Left cardiac atrium (tissue), 4 donors: ENCODE measurements at places on chromosomes 1 and 21.

DNA sequence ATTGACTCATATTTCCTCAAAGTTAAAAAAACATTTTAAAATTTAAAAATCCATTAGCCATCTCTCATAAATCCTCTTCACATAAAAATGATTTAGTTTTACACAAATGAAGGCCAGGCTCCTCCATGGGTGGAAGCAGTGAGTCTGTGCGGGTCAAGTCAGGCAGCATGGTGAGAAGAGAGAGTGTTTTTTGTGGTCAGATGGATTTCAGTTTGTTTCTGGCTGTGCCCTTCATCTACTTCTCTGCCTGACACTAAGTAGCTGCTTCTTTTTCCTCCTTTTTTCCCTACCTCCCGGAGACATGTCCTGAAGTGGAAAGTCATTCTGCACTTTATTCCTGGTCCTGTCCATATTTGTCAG lies 10.3 kb downstream of the PLA2G4A start:
- DNase-seq = no peak

GRCh38 chr1:214912127-214912526 lies 170.4 kb upstream of the KCNK2 start:
- DNase-seq = no peak

DNA sequence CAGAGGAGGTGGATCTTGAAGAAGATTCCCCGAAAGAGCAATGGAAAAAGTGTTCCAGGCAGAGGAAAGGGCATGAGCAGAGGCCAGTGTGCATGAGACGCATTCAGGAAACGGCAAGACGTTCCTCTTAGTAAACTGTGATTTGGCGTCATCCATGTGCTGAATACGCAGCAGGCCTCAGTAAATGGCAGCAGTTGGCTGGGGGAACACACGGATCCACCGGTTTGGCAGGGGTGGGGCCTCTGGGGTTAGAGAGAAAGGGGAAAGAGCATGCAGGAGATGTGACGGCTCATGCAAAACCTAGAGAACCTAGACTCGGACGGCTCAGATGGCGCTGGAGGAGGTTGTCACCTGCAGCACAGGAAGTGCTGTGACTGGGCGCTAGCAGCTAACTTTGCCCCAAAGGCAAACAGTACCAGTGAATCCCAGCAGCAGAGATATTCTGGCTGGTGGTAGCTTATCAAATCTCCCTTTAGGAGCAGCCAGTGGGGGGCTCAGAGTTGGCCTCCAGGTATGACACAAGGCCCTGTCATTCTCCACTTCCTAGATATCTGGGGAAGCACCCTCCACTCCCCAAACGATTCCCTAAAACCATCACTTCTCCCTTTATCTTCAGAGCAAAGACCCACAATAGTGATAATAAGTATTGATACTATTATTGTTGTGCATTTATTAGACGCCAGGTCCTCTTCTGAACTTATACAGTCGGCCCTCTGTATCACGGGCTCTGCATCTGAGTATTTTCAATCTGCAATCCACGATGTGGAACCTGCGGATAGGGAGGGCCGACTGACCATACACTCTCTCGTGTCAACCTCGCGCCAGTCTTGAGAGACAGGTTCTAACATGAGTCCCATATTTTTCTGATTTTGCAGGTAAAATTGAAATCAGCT lies 7.6 kb downstream of the LAPTM5 start:
- no peak for DNase-seq

GRCh38 chr21:24705201-24705600 lies 902.1 kb downstream of the MRPL39 start:
- DNase-seq = no peak

GRCh38 chr1:77126307-77126706 lies 92.9 kb downstream of the PIGK start:
- no peak for DNase-seq

DNA sequence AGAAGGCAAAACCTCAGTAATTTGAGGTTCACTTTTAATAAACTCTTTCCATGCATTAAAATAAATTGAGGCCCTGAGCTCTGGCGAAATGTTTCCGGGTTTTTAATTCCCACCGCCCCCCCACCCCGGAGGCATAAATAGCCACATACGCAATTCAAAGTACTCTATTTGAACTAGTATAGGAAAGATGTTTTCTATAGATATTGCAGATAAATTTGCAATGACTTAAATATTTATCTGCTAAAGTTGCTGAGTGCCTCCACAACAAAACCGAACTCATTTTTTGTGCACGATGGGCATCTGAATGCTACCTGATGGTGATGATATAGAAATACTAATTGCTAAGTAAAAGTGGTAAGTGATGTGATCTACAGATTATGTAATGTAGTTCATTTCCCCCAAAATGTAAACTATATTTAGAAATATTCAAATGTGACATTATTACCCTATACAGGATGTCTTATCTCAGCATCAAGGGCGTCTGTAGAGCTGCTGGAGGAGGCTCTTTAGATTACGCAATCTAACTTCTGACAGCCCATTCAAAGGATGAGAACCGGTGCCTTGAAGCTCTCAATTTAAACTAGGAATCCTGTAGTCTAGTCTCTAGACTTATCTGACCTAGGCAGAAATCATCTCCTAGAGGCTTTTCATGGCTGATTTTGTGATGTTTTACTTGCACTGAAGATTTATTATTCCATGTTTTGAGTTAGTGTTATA lies 8.5 kb downstream of the IRF2BP2 start:
- no peak for DNase-seq

DNA sequence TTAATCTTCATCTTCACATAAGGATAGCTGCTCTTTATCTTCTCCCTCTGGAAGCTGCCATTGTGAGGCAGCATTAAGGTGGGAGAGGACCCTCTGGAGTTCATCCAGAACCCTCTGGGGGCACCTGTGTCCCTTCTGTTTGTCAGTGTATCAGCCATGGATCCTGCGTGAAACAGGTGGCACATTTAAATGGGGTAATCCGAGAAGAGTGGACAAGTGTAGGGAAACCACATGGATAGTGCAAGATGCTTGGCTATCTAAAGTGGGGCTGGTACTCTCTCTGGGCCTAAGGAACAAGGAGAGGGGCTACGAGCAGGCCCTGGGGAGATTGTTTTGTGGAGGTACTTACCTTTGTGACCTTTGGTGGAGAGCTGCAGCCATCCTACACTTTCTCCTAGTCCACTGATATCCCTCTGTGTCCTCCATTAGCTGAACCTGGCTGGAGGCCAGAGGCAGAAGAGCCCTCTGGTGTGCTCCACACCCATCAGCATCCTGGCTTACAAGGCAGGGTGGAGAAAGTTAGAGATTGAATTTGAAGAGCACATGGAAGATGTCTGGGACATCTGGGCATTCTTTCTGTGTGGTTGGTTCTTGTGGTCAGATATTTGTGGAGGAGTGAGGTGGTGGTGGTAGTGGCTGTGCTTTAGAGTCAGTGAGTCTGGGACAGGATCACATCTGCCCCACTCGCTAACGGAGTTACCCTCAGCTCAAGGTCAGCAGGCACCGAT lies 117.7 kb downstream of the FGGY start:
- DNase-seq = no peak

GRCh38 chr1:27418326-27419185 lies 26.1 kb downstream of the GPR3 start:
- peak; percentile 73 for DNase-seq

DNA sequence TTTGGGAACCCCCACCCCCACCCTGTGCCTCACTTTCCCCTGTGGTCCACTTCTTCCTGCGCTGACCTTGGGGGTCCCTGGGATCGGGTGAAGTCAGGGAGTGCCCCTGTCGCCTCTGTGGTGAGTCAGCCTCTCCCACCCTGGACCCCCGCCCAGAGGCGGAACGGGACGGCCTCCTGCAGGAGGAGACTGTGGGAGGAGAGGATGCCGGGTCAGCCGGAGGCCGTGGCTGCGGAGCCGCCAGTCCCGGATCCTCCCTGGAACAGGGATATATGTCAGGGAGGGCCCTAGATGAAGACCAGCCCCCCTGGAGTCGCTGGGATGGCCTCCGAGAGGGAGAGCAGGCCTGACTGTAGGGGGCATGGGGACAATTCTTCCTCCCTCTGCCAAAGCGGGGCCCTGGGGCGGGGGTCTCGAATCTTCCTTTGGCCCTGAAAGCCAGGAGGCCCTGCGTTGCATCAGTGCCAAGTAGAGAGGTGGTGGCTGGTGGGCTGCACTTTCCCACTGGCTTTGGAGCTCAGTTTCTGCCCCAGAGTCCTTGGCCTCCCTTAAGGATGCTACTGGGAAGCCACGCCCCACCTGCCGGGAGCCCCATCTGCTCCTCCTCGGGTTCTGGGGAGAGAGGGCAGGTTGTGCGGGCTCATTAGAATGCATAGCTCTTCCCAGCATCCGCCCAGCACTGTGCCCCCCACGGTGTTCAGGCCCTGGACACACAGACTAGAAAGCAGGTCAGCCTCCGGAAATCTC lies 930 bp downstream of the ARHGEF10L start:
- DNase-seq = peak; percentile 76

DNA sequence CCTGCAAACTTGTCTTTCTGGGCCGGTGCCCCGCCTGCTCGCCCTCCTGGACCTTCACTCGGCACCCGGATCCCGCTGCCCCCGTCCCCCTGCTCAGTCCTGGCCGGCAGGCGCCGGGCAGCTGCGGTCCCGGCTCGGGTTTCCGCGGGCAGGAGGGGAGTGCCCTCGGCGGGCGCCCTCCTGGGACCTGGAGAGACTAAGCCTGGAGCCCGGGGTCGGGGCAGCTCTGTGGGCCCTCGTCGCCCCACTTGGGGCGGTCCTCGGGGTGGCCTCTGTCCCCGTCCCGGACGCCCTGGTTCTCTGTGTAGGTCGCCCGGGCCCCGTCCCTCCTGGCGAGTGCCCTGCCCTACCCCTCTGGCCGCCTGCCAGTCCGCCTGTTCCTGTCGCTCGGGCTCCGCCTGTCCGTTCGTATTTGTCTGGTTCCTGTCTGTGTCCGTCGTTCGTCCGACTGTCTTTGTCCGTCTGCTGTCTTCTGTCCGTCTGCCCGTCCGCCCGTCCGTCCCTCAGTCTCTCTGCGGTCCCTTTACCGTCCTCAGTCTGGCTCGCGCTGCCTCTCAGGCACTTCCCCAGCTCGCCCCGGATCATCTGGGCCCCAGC lies 490 bp downstream of the SERINC2 start:
- peak; percentile 82 for DNase-seq

DNA sequence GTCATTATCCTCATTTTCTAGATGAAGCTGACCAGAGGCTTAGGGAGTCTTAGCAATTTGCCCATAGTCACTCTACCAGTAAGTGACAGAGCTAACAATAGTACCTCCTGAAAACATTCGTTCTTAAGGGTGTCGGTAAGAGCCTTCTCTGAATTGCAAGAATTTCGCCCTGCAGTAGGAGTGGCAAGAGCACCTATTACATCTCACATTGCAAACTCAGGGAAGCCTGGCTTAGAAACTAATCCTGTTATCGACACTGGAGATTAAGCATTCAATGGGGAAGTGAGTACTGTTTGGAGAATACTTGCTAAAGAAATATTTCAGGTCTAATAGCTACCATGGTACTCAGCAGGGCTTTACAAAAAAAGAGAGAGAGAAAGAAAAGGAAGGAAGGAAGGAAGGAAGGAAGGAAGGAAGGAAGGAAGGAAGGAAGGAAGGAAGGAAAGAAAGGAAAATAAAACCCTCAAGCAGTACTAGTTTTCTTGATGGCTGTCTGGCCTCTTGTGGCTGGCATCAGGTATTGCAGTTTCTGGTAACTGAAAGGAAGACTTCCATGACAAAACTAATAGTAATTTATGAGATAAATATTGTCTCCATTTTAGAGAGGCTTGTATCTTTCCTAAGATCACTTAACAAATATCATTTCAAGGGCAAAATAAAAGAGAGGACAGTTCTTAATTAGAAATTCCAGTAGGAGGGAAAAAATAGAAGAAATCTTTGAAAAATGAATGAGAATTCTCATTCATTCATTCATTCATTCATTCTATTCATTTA lies 10.4 kb downstream of the C1orf226 start:
- DNase-seq = no peak

DNA sequence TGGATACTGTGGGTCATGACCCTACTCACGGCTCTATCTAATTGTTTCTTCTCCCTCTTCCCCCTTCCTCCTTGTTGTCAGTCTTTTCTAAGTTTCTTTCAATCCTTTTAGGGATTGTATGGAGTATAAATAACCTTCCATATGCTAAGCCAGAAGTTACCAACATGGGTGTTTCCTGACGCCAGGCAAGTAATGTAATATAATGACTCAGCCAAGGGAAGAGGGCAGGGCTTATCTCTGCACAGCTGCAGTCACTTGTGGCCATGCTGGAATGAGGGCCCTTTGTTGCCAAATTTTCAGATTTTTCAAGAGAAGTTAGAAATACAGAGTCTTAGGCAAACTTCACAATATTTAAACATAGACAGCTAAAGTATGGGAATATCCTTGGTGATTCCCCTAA lies 194.6 kb downstream of the ST6GALNAC3 start:
- no peak for DNase-seq

- no peak for DNase-seq
These were observed 28.4 kb downstream of the RRP1B start for GRCh38 chr21:43687566-43688399.

- no peak for DNase-seq
These were observed 132.7 kb upstream of the FOXD3 start for GRCh38 chr1:63189677-63190076.

DNA sequence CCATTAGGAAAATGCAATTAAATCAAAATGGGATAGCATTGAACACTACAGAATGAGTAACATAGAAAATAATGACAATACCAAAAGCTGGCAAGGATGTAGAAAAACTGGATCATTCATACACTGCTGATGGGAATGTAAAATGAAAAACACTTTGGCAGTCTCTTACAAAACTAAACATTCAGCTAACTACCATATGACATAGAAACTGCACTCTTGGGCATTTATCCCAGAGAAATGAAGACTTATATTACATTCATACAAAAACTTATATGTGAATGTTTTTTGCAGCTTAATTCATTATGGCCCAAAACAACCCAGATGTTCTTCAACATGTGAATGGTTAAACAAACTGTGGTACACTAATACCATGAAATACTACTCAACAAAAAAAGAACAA lies 66.4 kb downstream of the ANKRD13C start:
- DNase-seq = no peak

- DNase-seq = no peak
These were observed 2.0 kb downstream of the RNF207 start for GRCh38 chr1:6207921-6208320.

GRCh38 chr1:50959913-50960844 lies at the start of gene FAF1:
FAF1 (minus strand) TSS chr1:50960267; CDS start chr1:50959811, 456 bp downstream.
- peak; percentile 97 for DNase-seq

DNA sequence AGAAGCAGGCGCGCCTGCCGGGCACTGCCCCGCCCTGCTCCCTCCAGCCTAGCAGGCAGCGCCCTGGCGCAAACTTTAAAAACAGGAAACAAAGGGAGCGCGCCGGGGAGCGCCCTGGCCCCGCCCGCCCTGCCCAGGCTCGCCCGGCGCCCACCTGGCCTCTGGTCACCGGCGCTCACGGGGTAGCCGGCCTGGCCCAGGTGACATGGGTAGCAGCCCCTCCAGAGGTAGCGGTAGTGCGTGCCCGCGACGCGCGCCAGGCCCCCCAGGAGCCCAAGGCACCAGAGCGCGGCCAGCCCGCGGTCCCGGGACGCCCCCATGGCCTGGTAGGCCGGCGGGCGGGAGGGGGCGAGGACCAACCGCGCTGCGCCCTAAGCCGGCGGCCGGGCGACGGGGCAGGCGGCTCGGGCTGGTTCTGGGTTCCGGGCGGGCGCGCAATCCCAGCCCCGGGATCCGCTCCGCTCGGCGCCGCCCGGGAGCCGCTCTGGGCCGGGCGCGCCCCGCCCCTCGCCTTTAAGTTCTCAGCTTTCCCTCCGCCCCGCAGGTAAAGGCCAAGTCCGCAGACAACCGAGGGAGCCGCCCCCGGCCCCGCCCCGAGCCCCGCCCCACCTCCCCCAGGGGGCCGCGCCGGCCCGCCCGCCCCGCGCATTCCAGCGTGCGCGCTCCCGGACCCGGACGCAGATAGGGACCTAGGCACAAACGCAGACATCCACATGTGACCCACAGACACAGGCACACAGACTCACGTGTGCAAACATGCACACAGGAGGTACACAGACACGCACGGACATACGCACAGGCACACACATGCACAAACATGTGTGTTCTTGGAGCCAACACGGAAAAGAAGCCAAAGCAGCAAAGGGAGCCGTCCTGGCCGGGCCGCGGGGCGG lies 76.7 kb downstream of the ARHGEF16 start:
- peak; percentile 84 for DNase-seq
